ENCODE measurements at places on chromosomes 12 and 14.

GRCh38 chr12:18153826-18154225 lies 63.8 kb upstream of the RERGL start:
- DNase-seq: no peak

GRCh38 chr14:80959496-80959895 lies 4.1 kb downstream of the TSHR start:
- DNase-seq: no peak

- no peak for DNase-seq
Measured at GRCh38 chr14:67016856-67017255, 172.4 kb upstream of the GARIN2 start.

DNA sequence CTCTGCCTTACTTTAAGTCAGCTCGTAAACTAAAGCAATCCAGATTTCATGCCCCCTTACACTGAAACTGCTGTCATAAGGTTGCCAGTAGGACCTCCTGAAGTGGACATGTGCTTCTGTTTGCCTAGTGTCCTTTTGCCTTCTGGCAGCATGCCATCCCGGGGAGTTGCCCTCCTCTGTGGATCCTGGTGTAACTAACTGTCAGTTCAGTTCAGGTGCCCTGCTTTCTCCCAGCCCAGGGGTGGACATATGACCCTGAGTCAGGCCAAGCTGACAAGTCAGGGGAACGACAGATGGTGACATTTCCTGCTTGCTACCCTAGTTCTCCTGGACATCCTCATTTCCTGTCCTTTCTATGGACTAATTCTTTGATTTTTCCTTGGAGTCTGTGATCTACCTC lies 25.6 kb downstream of the AKAP6 start:
- no peak for DNase-seq

- DNase-seq: no peak
Measured at GRCh38 chr12:88805692-88806091, 225.4 kb upstream of the KITLG start.

DNA sequence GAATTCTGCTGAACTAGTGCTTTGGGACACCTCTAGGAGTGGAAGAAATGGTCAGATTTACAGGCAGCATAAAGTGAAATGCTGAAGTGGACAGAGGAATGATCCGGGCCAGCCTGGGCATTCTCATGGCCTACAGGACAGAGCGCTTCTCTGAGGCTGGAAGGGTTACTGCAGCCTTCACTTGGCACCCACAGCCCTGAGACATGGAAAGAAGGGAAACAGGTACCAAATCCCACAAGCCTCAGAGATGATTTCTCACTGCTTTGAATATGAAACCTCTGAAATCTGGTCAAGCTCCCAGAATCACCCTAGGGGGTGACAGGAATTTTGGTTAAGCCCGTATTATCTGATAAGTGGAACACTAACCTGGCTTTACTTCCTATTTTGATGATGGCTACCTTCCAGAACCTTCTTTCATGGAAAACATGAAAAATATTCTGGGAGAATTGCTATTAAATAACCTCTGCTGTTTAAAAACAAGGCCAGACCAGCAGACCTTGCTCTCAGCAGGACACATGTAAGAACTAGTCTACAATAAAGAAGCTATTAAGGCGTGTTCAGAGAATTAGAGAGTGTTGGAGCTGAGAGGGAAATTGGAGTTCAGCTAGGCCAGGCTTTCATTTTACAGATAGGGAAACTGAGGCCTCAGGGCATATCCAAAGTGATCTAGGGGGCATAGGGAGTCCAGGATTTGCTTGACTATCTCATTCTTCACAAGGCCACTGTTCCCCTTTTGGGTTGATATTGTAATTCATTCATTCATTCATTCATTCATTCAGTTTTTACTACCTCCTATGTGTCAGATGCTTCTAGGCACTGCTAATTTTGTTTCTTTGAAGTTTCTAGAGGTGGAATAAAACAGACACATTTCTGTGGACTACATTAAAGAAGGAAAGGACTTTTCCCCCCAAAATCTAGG lies 281.5 kb downstream of the ZFP36L1 start:
- DNase-seq: no peak

GRCh38 chr14:20372796-20373195 lies 29.4 kb downstream of the PARP2 start:
- no peak for DNase-seq

DNA sequence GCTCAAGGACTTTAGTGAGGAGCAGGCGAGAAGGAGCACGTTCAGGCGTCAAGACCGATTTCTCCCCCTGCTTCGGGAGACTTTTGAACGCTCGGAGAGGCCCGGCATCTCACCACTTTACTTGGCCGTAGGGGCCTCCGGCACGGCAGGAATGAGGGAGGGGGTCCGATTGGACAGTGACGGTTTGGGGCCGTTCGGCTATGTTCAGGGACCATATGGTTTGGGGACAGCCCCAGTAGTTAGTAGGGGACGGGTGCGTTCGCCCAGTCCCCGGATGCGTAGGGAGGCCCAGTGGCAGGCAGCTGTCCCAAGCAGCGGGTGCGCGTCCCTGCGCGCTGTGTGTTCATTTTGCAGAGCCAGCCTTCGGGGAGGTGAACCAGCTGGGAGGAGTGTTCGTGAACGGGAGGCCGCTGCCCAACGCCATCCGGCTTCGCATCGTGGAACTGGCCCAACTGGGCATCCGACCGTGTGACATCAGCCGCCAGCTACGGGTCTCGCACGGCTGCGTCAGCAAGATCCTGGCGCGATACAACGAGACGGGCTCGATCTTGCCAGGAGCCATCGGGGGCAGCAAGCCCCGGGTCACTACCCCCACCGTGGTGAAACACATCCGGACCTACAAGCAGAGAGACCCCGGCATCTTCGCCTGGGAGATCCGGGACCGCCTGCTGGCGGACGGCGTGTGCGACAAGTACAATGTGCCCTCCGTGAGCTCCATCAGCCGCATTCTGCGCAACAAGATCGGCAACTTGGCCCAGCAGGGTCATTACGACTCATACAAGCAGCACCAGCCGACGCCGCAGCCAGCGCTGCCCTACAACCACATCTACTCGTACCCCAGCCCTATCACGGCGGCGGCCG lies 1.1 kb downstream of the PAX9 start:
- no peak for DNase-seq

DNA sequence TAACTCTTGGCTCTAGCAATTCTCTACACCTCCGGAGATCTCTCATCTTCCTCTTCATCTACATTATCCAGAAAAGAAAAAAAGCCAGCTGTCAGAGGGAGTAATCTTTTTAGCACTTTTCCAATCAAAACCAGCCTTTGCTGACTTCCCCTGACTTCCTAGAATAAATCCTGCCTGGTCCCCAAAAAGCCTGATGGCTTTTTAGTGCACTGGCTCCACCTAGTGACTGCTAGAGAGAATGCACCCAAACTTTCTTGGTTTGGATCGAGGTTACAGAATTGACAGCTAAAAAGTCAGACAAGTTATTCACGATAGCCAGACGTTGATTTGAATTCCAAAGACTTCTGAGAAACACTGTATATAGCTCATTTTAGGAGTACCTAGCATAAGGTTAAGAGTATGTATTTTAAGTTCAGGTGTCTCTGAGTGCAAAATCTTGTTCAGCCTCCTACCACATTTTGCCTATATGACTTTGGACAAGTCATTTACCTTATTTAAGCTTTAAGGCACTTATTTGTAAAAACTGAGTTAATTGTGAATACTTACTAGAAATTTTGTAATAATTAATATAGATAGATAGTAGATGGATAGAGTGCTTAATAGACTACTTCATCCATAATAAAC lies 185.7 kb upstream of the GRIN2B start:
- DNase-seq: peak; percentile 41

DNA sequence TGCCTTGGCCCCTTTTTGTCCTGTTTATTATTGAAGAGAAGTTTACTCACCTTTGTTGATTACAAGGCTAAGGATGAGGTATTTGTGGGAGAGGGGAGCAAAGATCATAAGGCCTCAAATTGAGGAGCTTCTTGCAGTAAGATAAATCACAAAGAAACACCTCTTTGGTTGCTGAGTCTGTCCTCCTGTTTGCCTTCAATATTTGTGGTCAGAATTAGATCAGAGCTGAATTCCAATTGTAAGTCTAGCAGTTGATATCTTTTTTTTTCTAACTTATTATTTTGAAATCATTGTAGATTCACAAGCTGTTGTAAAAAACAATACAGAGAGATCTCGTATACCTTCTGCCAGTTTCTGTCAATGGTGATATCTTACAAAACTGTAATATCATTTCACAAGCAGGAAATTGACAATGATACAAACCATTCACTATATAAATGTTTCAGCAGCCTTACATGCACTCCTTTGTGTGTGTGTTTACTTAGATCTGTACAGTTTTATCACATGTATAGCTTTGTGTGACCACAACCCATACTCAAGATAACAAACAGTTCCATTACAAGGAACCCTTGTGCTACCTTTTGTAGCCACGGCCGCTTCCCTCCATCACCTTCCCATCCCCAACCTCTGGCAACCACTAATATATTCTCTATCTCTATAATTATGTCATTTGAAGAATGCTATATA lies 97.4 kb downstream of the KICS2 start:
- peak; percentile 55 for DNase-seq

DNA sequence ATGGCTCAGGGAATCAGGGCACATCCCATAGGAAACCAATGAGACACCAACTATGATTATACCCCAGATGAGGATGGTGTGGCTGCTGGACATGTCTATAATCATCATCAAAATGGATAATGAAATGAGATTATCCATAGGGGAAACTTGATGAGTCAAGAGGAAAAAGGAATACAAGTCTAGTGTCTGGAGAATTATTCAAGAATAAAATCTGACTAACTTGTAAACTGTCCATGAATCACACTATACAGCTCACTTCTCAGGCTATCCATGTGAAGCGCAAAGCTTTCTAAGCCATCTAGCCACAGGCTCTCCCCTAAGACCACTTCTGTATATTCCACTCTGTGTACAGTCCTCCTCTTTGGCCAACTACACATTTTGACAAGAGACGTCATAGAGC lies 52.5 kb downstream of the DUSP16 start:
- DNase-seq: peak; percentile 92

All from IMR-90 (cell line).